Effector memory CD4-positive, alpha-beta T cell (primary cell): ENCODE measurements at places on chromosomes 4 and X.

- H3K36me3 ChIP-seq: no peaks in the 10 kb centered on the region
- no peaks in the 10 kb centered on the region for H3K27me3 ChIP-seq
- H3K27ac ChIP-seq: no peak overlapping the region
- H3K4me3 ChIP-seq: no peak overlapping the region
Observed at GRCh38 chr4:159722052-159722451, 619.2 kb downstream of the RAPGEF2 start.

- no peaks in the 10 kb centered on the region for H3K4me1 ChIP-seq
- H3K4me3 ChIP-seq: no peak overlapping the region
- DNase-seq: no peak
- no peaks in the 10 kb centered on the region for H3K36me3 ChIP-seq
- H3K27ac ChIP-seq: no peak overlapping the region
- no peaks in the 10 kb centered on the region for H3K27me3 ChIP-seq
Observed at GRCh38 chrX:97310373-97310772, 426.7 kb downstream of the RPA4 start.

DNA sequence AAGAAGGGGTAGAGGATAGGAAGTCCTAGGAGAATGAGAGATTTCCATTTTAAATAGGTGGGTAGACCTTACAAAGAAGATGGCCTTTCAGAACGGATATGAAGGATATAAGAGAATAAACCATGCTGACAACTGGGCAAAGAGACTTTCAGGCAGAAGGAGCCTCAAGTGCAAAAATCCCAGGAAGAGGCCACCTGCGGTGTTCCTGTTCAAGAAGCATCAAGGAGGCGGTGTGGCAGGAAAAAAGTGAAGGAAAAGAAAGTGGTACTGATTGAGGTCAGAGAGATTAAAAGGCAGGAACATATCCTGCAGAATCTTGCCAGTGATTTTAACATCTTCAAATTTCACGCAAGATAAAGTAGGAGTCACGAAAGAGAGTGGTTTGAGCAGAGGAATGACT, 172.0 kb downstream of the FSTL5 start:
- H3K4me1 ChIP-seq: no peaks in the 10 kb centered on the region
- H3K27ac ChIP-seq: no peak overlapping the region
- DNase-seq: no peak
- no peaks in the 10 kb centered on the region for H3K36me3 ChIP-seq
- no peak overlapping the region for H3K4me3 ChIP-seq

DNA sequence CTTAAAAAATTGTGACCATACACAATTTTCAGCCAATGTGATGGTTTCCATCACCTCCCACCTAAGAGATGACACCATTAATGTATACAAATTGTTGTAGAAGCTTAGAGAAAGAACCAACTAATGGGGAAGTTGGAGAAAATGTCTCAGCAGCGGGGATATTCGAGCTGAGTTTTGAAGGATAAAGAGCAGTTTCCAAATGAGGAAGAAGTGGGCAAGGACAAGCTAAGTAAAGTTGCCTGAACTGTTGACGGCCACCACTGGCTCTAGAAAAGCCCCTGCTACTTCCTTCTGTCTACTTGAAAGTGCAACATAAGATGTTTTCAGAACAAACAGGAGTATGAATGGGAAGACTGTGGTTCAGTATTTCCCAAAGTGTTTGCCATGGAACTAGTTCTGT, 92.0 kb downstream of the CHRNA9 start:
- no peaks in the 10 kb centered on the region for H3K4me1 ChIP-seq
- H3K27ac ChIP-seq: no peak overlapping the region
- DNase-seq: no peak
- H3K36me3 ChIP-seq: no peaks in the 10 kb centered on the region

DNA sequence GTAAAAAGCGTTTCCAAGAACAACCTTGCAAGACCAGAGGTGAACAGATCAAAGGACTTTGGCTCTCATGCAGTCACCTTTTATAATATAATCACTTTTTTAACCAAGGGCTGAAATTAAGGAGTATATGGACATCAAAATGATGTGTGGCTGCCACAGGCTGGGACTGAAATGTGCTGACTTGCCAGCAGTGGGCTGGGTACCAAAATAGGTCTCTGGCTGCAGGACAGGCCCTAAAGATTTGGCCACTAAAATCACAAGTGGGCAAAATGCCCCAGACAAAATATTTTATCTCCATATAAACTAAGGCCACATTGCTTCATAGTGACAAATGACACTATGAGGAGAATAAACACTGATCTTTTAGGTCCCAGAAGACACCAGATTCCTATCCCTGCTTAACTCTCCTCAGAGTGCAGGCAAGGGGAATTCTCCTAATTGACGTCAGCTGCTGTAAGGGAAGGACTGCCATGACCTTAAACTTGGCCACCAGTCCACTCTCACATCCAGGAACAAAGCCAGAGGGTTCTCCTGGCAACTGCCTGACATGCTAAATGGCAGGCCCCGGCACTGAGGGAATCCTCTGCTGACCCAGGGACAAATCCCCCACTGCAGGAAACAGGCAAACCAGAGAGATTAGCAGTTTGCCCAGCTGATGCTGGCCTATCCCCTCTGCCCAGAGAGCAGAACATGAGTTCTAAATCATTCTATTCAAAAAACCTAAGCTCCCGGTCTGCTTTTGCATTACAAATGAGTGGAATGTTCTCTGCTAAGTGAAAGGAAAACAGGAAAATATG, 155.8 kb downstream of the PPP3CA start:
- no peaks in the 10 kb centered on the region for H3K27me3 ChIP-seq
- H3K4me3 ChIP-seq: no peak overlapping the region
- H3K27ac ChIP-seq: no peak overlapping the region
- DNase-seq: no peak
- H3K36me3 ChIP-seq: no peaks in the 10 kb centered on the region

GRCh38 chr4:61442936-61443335, 242.8 kb downstream of the ADGRL3 start:
- H3K27ac ChIP-seq: no peak overlapping the region
- H3K4me1 ChIP-seq: no peaks in the 10 kb centered on the region
- no peaks in the 10 kb centered on the region for H3K36me3 ChIP-seq
- DNase-seq: no peak

DNA sequence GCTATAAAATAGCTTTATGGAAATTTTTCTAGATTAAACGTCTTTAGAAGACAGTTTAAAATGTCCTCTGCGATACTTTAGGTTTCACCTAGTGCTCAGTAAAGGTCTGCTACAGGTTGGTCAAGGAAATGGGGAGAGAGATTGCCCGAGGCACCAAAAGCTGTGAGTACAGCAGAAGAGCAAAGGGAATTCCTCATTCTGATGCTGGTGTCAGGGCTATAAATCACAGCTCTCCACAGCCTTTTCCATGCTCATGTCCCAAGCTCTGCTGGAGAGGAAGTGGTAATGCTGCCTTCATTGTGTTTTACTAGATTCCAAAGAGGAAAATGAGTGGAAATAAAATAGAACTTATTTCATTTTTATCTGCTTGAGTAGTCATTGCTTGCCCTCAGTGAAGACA, 2060.4 kb downstream of the ARAP2 start:
- no peaks in the 10 kb centered on the region for H3K4me1 ChIP-seq
- no peaks in the 10 kb centered on the region for H3K36me3 ChIP-seq
- no peak for DNase-seq
- H3K4me3 ChIP-seq: no peak overlapping the region
- H3K27ac ChIP-seq: no peak overlapping the region

- H3K36me3 ChIP-seq: no peaks in the 10 kb centered on the region
- no peak overlapping the region for H3K27ac ChIP-seq
- peaks cover 5% of the 10 kb centered on the region for H3K4me1 ChIP-seq
Observed at GRCh38 chrX:79080141-79080540, 64.3 kb upstream of the GPR174 start.

DNA sequence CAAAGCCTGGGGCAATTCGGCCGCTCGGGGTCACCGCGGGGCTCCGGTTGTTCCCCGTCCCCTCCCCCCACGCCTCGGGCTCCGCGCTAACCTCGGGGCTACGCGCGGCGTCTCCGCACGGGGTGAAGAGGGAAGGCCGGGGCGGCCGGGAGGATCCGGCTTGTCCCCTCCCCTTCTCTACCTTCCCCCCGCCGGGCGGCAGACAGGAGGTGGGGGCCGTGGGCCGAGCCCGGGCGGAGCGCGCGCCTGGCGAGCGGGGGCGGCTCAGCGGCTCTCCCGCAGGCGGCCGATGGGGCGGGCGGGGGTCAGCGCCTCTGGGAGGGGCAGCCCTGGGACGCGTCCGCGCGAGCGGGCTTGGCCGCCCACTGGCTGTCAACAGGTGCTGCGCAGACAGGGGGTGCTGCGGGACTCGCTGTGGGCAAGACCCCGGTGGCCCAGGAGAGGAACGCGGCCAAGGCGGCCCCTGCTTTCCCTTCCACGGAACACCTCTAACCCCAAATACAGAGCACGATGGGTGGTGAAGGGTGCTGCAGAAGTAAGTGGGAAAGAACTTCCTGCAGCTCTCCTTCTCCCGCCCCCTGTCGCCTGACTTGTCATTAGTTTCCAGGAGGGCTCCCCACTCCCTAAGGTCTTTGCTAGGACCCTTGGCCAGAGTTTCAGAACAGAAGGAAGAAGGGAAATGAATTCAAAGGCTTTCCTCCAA, at the start of gene PDGFC:
TSS of gene PDGFC (minus strand) at position 124 of the 703 bp plus-strand sequence. CDS start 896 bp downstream, outside the sequence.
- no peak within 1 kb of the TSS for H3K27ac ChIP-seq
- no peak within 1 kb of the TSS for H3K4me3 ChIP-seq
- no peak for DNase-seq
- peaks cover 3% of the 10 kb centered on the region for H3K4me1 ChIP-seq

DNA sequence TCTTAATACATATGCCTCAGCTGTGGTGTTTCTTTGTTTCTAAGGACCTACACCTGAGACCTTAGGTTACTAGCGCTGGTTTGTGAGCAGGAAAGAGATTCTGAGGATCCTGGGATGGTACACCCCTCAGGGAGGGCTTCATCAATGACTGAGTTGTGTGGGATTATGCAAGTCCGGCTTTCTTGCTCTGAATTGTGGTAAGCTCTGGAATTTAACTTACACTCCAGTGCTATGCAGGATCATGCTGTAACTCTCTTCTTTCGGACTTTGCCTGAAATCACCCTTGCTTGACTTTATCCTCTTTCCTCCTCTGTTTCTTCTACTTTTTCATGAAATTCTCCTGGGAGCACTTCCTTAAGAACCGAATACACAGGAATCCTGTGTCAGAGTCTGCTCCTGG, 431.5 kb upstream of the BOD1L1 start:
- H3K27ac ChIP-seq: no peak overlapping the region
- no peak overlapping the region for H3K4me3 ChIP-seq
- no peak for DNase-seq
- H3K4me1 ChIP-seq: no peaks in the 10 kb centered on the region

- no peak overlapping the region for H3K27ac ChIP-seq
- no peak for DNase-seq
- no peaks in the 10 kb centered on the region for H3K27me3 ChIP-seq
- H3K4me3 ChIP-seq: no peak overlapping the region
- H3K36me3 ChIP-seq: no peaks in the 10 kb centered on the region
- H3K4me1 ChIP-seq: no peaks in the 10 kb centered on the region
Observed at GRCh38 chrX:122268353-122268752, 915.7 kb upstream of the GRIA3 start.

DNA sequence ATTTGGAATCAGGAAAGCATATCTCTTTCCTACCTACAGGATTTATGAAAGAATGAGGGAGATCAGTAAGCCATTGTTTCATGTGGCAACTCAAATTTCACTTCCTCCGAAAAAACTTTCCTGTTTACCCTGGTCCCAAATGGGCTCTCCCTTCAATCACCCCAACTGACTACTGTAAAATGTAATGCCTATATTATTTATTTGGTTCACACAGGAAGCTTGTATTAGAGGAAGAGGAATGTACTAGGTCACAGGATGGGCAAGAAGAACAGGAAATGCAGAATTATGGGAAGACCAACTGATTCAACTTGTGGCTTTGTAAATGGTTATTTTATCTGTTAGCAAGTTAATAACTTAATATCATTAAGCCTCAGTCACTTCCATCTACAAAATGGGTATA, 23.1 kb downstream of the COL4A6 start:
- H3K36me3 ChIP-seq: no peaks in the 10 kb centered on the region
- no peaks in the 10 kb centered on the region for H3K27me3 ChIP-seq
- H3K4me3 ChIP-seq: no peak overlapping the region
- no peak for DNase-seq
- H3K4me1 ChIP-seq: no peaks in the 10 kb centered on the region
- no peak overlapping the region for H3K27ac ChIP-seq
